Stimulated activated naive CD8-positive, alpha-beta T cell treated with anti-CD3 and anti-CD28 coated beads, Interleukin-15, amount 100 ng/mL, for 72 hours (primary cell): ENCODE measurements at places on chromosomes 2 and 18.

DNA sequence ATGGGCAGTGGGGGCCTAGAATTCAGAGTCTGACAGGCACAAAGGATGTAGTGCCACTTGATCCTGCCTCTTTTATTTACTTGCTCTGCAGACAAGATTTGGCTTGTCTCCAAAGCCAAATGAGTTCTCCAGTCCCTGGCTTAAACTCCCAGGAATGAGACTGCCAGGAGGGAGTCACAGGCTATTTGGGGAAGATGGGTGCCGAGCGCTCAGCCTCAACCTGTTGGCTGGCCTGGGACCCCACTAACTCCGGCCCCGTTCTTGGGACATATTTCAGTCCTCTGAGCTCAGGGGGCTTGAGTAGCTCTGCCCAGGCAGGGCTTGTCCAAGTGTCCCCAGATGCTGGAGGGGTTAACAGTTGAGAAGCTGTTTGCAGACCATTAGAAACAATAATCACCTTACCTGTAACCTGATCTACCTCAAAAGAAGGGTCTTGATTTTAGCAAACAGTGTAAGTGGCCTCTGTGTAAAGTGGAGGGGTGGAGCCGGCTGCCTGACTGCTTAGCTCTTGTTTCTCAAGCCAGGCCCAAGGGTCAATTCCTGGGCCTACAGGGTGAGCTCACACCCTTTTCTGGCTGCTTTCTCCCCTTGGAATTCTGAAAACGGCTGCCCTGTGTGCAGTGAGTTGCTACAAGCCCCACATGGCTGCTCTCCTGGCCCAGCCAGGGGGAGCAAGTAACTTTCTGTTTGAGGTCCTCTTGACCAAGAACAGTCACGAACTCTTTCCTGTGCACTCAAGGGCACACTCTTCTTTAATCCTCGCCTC is 27.1 kb upstream of the FZD5 start:
- DNase-seq, result no peak

GRCh38 chr18:60020107-60020925 is 120.5 kb downstream of the PMAIP1 start:
- no peak for DNase-seq

DNA sequence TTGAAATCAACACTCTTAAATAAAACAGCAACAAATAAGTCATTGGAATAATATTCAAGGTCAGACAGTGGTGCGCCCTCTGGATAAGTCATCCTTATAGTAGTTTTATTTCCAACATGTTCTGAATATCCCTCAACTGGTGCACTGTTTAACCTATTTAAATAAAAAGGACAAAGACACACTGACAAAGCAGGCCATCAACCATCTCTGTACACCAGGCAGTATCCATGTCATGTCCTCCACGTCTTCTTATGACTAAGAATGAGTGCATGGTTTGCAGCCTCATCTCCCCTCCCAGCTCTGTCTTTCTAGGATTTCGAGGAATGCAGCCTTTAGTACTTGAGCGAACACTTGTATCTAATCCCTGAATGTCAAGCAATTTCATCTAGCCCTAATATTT is 42.4 kb downstream of the ST3GAL5 start:
- DNase-seq, result no peak

DNA sequence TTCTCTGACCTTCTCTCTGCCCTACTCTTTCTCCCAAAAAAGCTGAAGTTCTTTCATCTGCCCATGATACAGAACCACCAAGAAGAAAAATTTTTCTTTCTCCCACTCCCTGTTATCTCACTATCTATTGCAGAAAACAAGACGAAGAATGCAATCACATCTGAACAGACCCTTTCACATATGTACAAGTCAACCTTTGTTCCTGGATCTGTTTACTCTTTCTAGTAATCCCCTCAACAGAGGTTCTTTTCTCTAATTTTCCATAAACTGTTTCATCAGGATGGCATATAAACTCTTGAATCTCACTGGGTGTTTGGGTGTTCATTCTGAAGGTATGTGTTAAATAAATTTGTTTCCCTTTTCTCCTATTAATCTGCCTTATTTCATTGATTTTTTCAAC is 1262.7 kb upstream of the NRXN1 start:
- DNase-seq, result no peak

GRCh38 chr18:7303316-7304060 is 72.6 kb downstream of the LRRC30 start:
- no peak for DNase-seq

DNA sequence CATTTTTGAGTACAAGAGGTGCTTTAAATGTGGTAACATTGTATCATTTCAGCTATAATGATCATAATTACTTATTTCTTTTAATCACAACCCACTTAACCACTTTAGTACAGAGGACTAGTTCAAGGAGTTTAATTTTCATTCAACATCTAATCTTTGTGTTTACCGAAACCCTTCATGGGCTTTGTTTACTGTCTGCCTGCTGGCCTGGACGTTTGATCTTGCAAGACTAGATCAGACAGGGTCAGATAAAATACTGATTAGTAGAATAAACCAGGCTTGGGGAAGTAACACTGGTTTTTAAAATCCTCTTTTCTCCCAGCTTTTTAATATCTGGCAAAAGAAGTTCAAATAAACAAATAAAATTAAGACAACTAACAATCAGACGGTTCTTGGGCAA is 93.6 kb downstream of the SATB2 start:
- DNase-seq, result no peak
